ENCODE measurements at places on chromosomes 5 and 9.
A peak's percentile ranks its signal among the peaks of the same experiment; 100 is the strongest.

DNA sequence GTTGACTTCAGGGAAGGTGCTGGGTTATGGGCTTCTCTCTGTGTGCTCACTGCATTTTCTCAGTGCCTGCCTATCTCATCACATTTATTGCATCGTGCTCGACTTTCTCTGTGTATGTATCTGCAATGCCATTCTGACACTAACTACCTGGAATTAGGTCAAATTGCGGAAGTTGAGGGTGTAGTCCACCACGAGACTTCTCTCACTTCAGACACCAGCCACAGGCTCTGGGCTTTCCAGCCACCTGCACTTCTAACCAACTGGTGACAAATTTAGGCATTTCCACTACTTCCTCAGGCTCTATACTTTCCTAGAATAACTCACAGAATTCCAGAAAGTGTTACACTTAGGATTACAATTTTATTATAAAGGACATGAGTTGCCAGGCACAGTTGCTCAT lies 188.6 kb upstream of the ZNF608 start:
- DNase-seq: no peak

GRCh38 chr9:3956081-3956671 lies 343.7 kb downstream of the GLIS3 start:
- DNase-seq: no peak

GRCh38 chr5:9555961-9556360 lies 10.1 kb upstream of the SEMA5A start:
- DNase-seq: no peak

- DNase-seq: no peak
These were observed 388.7 kb downstream of the EFNA5 start for GRCh38 chr5:107282061-107282460.

GRCh38 chr5:5637173-5637572 lies 214.7 kb downstream of the ICE1 start:
- DNase-seq: no peak

DNA sequence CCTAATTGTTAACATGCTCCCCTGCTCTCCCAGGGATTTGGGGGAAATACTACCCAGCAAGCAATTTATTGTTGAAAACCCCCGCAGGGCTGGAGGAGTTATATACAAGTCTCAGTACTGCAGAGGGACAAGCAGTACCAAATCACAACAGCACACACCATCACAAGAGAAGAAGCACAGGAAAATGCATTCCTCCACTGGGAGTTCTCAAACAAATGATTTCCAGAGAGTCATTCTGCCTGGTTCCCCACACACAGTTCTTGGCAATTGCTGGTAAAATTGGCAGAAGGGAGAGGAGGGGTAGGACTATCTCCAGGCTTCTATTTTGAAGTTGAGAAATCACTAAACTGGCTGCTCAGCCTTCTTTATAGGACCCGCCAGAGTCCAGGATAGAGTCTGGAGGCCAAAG lies 16.8 kb downstream of the SIL1 start:
- DNase-seq: no peak

DNA sequence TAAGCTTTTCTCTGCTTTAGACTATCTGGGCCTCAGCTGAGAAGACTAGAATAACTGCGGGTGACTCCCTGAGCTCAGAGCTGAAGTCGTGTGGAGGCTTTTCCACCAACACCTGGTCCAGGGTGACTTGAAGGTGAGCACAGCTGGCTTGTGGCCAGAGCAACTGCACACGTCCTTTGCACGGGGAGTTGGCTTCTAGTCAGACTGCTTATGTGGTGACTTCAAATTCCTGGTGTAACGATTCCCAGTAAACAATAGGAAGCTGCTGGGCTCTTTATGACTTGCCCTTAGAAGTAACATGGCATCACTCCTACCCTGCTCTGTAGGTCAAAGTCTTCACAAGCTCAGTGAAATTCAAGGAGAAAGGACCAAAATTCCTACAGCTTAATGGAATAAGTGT lies 800.6 kb upstream of the CDH6 start:
- no peak for DNase-seq

DNA sequence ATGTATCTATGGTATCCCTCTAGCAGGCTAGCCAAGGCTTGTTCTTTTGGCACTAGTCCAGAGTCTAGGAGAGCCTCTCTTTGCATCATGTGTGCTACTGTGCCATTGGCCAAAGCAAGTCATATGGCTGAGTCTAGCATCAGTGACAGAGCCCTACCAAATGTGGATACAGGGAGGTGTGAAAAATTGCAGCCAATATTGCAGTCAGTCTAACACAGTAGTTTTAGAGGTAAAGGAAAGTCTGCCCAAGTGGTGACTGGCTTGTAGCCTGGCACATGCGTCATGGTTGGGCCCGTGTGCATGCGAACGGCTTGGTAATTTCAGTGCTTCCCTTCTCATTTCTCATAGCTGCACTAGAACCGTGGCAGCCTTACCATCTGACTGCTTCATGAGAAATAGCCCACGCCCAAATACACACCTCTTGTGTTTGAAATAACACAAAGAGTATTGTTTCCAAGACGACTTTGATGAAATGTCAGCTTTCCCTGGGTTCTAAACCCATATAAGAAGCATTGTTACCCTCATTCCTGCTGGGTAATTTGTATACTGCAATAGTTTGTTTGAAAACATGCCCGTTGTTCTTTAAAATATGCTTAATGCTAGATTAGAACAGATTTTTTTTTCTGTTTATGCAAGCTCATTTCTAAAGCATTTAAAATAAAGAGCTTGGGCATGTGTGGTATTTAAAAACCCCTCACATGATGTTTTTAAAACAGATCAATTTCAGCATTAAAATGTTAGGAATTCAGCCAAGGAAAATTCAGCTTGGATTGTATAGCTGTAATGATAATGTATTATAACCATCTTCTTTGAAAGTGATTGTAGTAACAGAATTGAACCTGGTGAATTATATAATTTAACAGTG lies 113.2 kb downstream of the TLE4 start:
- no peak for DNase-seq

GRCh38 chr9:116379821-116380220 lies 226.2 kb downstream of the PAPPA start:
- no peak for DNase-seq

- no peak for DNase-seq
These were observed 242.1 kb downstream of the ZNF608 start for GRCh38 chr5:124504081-124504916.

- DNase-seq: no peak
These were observed 31.5 kb downstream of the RAPGEF1 start for GRCh38 chr9:131708226-131709002.

- no peak for DNase-seq
These were observed 51.2 kb upstream of the ZNF366 start for GRCh38 chr5:72558383-72558782.

- DNase-seq: no peak
These were observed 226.0 kb downstream of the HINT1 start for GRCh38 chr5:130939059-130939458.

DNA sequence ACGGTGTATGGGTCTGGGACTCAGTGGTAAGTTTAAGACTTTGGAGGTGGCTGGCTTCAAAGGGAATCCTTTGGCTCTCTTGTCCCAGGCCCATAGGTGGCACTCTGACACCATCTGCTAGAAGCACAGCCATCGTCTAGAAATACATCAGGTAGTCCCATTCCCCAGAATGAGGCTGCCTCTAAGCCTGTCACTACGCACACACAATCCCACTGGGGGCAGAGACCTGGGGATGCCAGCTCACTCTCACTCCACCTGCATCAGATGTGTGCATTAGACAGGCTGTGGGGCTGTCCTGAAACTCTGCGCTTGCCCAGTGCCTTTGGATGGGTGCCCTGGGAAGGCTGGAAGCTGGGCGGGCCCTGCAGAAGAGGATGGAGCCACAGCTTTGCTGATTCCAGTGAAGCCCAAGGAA lies 127.5 kb upstream of the PANK3 start:
- no peak for DNase-seq

GRCh38 chr5:141806626-141807025 lies 71.6 kb downstream of the PCDH1 start:
- no peak for DNase-seq

DNA sequence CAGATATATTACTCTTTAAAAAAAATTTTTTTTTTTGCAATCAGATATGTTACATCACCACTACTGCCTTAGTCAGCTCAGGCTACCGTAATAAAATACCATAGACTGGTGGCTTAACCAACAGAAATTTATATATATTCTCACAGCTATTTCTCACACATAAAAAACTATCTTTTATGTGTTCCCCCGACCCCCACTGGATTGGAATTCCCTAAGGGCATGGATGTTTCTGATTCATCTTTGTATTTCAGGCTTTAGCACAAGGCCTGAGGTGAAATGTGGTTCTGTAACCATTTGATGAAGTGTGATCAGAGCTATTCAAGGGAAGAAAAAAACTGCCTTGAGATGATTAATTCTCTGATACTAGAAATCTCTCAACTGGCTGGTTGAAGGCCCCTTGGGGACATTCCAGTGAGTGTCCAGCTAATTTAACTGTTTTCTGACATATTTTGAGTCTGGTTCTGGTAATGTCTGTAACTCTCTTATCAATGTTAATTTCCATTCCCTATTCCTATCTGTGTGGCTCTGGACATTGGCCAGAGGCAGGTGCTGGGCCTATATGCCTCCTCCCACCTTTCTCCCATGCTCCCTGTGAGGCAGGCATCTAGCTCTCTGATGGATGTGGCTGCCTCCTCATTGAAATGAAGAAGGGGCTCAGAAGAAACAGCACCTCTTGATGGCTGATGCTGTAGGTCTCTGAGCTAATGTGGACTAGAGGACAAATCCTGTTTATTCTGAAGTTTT lies 2.5 kb downstream of the CD14 start:
- no peak for DNase-seq

DNA sequence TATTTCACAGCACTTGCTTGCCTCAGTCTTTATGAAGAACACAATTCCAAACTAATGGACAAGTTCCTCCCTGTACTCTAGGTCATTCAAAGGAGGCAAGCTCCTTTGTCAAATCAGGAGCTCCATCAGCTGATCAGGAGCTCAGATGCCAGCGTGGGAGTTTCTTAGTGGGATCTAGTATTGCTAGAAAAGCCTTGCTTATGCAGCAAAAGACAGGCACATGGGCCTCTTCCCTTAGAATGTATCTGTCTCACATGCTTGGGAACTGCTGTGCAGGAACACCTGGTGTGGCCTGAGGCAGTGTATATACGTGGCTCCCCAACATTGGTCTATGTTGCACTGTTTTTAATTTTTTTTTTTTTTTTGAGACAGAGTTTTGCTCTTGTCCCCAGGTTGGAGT lies 21.4 kb upstream of the HAVCR1 start:
- no peak for DNase-seq

- DNase-seq: no peak
These were observed 297.7 kb upstream of the EFNA5 start for GRCh38 chr5:107968406-107968843.

DNA sequence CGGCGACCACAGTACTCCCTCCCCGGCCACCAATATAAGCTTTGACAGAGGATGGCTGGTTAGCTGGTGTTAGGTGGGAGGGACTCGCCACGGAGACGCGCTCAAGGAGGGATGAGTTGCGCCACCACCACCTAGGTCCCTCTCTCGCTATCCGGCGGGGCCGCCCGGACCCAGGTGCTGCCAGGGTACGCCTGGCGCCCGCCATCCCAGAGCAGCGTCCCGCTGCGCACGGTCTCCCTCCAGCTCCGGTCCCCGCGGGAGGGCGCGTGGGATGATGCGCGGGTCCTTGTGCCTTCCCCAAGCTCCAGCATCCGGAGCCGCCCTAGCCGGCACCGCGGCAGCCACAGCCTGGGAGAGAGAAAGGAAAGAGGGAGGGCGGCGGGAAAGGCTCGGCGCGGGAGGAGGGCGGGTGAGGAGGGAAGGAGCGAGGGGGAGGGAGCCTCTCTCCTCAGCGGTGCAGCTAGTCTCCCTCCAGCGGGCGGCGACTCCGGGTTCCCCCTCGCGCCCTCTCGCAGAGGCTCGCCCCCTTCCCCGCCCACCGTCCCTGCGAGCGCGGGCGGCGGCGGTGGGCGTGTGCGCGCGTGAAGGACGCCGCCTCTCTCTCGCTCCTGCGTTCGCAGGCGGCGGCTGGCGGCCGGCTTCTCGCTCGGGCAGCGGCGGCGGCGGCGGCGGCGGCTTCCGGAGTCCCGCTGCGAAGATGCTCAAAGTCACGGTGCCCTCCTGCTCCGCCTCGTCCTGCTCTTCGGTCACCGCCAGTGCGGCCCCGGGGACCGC lies at the start of gene CAMK4:
Gene CAMK4 (plus strand): TSS at position 598 of the 774 bp plus-strand sequence. CDS start 100 bp downstream, at position 698.
- DNase-seq: peak; percentile 35

- DNase-seq: no peak
These were observed 15.6 kb downstream of the COL27A1 start for GRCh38 chr9:114170771-114171461.

- no peak for DNase-seq
These were observed 144.5 kb upstream of the NUDT12 start for GRCh38 chr5:103706939-103707682.

- DNase-seq: no peak
These were observed 48.8 kb upstream of the TBCA start for GRCh38 chr5:77824981-77825380.

DNA sequence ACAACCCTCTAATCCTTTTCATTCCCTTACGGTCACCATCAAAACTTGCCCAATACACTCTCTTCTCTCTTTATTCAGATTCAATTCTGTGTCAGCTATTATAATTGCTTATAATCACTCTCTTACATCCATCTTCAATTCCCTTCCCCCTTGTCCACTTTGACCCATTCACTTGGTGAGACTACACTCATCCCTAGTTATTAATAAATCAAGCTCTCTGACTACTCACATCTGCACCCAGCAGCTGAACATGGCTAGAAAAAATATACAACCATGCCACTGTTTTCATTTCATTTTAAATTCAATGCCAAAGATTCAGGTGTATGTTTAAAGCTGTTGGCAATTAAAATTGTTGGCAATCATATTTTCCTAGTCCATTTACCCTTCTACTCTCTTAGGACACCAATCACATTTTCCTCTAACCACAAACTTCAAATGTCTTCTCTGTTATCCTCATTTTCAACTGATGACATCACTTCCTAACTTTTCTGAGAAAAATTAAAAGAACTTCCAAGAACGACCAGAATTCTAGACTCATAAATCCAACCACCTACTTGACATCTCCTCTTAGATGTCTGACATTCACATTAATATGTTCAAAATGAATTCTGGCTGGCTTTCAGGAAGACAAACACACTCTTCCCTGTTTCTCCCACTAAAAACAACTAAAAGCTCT lies 5.5 kb downstream of the C5orf15 start:
- DNase-seq: no peak

GRCh38 chr5:119393746-119394145 lies 37.9 kb downstream of the TNFAIP8 start:
- no peak for DNase-seq

DNA sequence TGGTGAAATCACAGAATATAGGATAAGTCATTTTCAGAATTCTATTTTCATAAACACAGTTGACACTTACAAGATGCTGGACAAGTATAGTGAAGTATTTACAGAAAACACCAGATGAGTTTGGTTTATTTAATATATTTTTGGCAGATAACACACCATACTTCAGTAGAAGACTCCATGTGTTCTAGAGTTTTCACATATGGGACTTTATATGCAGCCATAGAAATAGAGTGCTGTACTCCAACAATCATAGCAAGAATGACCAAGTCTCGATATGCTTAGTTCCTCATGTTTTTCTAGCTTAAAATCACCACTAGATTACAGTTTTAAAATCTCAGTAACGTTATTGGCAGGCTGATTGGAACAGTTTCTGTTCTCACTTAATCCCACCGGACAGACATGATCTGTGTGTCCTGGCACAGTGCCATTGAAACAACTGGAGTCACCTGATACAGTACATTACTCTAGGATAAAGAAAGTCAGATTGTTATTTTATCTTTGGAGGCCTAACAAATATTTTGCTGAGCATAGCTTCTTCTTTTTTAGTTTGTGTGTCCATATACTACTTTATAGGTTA lies 45.8 kb upstream of the ERBIN start:
- no peak for DNase-seq

Measured in activated naive CD4-positive, alpha-beta T cell (primary cell).